Natural killer cell treated with Interleukin-12 subunit alpha and Interleukin-12 subunit beta and Interleukin-15 and Interleukin-18, amount 100 ng/mL, for 72 hours (primary cell): ENCODE measurements at places on chromosomes 4 and X. TPM values are rescaled to one million over a fixed set of nuclear protein-coding genes. Genes with fewer than 3 reads are reported as not detected.

DNA sequence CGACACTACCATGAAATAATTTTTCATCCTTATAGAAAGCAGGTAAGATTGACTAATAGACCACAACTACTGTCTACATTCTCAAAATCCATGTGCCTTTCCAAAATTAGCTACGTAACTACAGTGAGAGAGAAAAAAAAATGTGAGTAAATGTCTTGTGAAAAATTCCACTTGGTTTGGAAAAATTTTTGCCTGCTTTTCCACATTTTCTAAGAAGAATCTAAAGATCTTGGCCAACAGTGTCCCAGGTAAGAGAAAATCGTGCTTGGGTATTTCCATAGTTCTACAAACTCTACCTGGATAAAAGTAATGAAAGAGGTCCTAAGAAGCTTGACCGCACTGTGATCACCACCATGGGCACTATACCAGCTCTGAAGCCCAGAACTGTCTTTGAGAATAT is 1.4 kb upstream of the CLCN3 start:
- H3K27me3 ChIP-seq, result no peaks in the 10 kb centered on the region
- peaks cover 50% of the 10 kb centered on the region for H3K4me1 ChIP-seq
- peak overlapping the region; percentile 99 for H3K4me3 ChIP-seq
- no peaks in the 10 kb centered on the region for H3K36me3 ChIP-seq

DNA sequence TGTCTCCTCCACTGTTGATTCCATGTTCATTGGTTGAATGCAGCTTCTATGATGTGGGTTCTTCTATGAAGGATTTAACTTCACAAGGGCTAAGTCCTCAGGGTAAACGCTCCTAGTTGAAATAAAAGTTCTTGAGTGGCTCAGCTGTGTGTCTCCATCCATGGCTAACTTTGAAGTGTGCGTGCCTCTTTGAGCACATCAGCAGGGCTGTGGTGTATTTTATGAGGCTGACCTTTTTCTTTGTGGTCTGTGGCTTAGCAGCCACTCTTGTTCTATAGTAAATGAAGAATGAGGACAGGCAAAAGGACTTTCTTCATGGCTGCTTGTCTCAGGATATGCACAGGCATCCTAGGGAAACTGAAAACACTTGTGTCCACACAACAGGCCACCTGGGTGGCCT is 88.5 kb downstream of the KIT start:
- peaks cover 11% of the 10 kb centered on the region for H3K27me3 ChIP-seq
- no peak overlapping the region for H3K4me3 ChIP-seq
- H3K36me3 ChIP-seq, result peaks cover 9% of the 10 kb centered on the region
- DNase-seq, result no peak
- H3K27ac ChIP-seq, result no peak overlapping the region

- peaks cover 18% of the 10 kb centered on the region for H3K27me3 ChIP-seq
- no peak overlapping the region for H3K4me3 ChIP-seq
- no peaks in the 10 kb centered on the region for H3K4me1 ChIP-seq
- DNase-seq, result no peak
- H3K36me3 ChIP-seq, result no peaks in the 10 kb centered on the region
Measured at GRCh38 chr4:42347076-42347475, 50.2 kb upstream of the SHISA3 start.

DNA sequence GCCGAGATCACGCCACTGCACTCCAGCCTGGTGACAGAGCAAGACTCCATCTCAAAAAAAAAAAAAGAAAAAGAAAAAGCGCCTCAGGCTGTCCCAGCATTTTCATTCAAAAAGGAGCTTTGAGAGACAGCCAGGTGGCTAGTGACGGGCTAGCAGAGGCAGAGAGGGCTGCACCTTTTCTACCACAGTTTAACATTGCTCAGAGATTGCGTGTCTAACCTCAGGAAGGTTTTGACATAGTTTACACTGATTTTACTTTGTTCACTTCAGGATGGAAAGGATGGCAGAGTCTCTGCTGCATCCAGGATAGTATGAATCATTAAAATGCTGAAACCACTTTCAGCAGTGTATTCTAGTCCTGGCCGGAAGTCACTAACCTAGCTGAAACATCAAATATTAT is 28.1 kb downstream of the ZFP42 start:
- H3K27me3 ChIP-seq, result no peaks in the 10 kb centered on the region
- H3K4me1 ChIP-seq, result no peaks in the 10 kb centered on the region
- H3K36me3 ChIP-seq, result peaks cover 6% of the 10 kb centered on the region
- no peak overlapping the region for H3K4me3 ChIP-seq
- no peak for DNase-seq
- H3K27ac ChIP-seq, result no peak overlapping the region

DNA sequence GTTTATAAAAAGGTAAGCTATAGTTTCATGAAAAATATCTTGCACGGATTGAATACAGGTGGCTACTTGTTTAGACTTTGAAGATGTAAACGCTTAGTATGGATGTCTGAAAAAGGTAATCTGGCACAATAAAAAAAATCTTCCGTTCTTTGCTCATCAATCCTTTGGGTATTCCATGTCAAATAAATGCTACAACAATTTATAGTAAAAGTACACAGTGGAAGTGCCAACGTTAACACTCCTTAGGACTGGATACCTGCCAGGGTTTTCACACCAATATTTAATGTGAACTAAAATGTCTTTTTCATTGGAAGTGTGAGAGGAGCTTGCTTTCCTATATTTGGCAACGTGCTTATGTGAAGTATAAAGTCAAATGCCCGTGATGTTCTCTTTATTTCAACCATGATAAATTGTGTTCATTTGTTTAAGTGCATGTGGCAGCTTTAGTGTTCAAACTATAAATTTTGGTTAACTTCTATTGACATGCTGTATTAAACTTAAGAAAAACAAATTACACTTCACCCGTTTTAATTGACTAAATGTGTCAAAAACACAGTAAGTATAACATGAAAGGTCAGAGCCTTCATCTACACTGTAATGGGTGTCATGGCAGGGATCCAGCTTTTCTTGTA is 121.7 kb upstream of the HAND2 start:
- H3K4me1 ChIP-seq, result no peaks in the 10 kb centered on the region
- no peaks in the 10 kb centered on the region for H3K27me3 ChIP-seq
- H3K27ac ChIP-seq, result no peak overlapping the region
- DNase-seq, result no peak

- no peaks in the 10 kb centered on the region for H3K36me3 ChIP-seq
- no peak overlapping the region for H3K27ac ChIP-seq
- H3K27me3 ChIP-seq, result no peaks in the 10 kb centered on the region
- no peak for DNase-seq
- H3K4me1 ChIP-seq, result no peaks in the 10 kb centered on the region
- no peak overlapping the region for H3K4me3 ChIP-seq
Measured at GRCh38 chr4:186701273-186701672, 22.4 kb downstream of the FAT1 start.

- DNase-seq, result no peak
- no peak overlapping the region for H3K27ac ChIP-seq
- peaks cover 6% of the 10 kb centered on the region for H3K27me3 ChIP-seq
- H3K36me3 ChIP-seq, result no peaks in the 10 kb centered on the region
Measured at GRCh38 chr4:164892018-164892417, 15.0 kb downstream of the APELA start.

DNA sequence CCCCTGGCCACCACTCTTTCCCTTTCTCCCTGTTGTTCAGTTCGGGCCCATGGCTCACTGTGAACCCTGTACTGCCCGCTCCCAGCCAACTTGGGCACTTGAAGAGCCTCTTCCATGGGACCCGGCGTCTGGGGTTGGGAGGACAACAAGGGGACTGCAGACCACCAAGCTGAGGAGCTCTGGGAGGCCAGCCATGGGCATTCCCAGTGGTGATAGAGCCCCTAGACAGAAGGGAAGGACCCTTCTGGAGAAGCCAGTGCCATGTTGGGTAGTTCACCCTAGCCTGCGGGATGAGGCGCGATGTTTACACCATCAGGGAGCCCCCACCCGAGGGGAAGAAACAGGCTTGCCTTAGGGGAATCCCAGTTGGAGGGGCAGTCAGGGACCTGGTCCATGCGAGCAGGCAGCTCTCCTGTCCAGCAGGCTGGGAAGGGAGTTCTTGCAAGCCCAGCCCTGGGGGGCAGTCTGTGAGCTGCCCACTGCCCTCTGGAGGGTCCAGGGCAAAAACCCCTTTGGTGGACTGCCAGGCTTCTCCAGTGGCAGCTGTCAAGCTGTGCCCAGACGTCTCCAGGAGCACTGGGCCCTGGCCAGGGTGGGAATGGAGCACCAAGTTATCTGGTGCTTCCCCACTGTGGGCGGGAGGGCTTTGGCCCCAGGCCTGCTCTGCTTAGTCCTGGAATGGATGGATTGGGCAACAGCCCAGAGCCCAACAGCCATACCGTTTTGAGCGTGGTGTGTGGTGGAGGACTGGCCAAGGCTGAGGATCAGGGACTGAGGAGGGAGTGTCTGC is 23.7 kb upstream of the UBA1 start:
- H3K4me1 ChIP-seq, result peaks cover 7% of the 10 kb centered on the region
- no peak for DNase-seq
- H3K36me3 ChIP-seq, result no peaks in the 10 kb centered on the region
- peaks cover 3% of the 10 kb centered on the region for H3K27me3 ChIP-seq

GRCh38 chrX:41095908-41096307 is 10.7 kb downstream of the USP9X start:
- H3K27me3 ChIP-seq, result no peaks in the 10 kb centered on the region
- no peak for DNase-seq
- peaks cover 52% of the 10 kb centered on the region for H3K4me1 ChIP-seq

DNA sequence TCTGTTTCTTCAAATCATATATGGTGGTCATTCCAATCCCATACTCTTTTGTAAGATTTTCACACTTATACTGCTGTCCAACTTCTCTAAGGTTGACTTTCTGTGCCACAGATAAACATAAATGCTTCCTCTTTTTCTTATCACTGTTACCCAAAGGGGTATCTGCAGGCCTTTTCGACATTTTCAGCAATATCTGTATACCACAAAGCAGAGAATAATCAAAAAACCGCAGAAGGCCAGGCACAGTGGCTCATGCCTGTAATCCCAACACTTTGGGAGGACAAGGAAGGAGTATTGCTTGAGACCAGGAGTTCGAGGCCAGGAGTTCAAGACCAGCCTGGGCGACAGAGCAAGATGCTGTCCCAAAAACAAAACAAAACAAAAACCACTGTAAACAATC is 3.1 kb upstream of the RFC1 start:
- DNase-seq, result no peak
- H3K4me1 ChIP-seq, result peaks cover 12% of the 10 kb centered on the region
- H3K36me3 ChIP-seq, result no peaks in the 10 kb centered on the region
- no peak overlapping the region for H3K4me3 ChIP-seq

DNA sequence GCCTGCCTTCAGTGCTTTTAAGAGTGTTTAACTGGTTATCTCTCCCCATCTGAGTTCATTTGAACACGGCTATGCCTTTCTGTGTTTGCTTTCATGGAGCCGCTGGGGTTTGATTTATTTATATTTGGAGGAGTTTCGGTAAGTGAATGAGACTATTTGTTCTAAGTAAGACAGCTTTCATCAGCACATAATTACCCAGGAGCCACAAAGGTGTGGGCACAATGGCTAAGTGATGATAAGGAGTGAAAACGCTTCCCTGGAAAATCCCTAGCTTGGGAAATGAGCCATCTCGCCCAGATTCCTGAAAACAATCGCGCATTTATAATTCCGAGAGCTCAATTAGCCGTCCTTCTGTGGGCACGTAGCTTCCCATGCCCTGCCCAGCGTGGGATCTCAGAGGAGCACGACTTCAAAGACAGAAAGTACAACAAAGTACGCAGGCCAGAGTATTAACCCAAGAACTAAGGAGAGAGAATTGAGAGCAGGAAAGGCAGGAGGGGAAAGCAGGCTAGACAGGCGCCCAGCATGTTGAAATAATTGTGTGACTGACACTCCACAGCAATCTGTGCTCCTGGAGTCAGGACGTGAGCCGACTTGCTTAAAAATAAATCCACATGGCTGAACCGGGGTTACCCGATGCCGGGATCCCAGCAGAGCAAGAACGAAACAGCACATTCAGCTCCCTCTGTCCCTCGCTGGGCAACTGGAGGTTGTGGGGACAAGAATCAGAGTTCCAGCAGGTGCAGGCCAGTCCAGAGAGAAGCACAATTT is 99.0 kb downstream of the DHRSX start:
- no peaks in the 10 kb centered on the region for H3K4me1 ChIP-seq
- no peak overlapping the region for H3K27ac ChIP-seq

DNA sequence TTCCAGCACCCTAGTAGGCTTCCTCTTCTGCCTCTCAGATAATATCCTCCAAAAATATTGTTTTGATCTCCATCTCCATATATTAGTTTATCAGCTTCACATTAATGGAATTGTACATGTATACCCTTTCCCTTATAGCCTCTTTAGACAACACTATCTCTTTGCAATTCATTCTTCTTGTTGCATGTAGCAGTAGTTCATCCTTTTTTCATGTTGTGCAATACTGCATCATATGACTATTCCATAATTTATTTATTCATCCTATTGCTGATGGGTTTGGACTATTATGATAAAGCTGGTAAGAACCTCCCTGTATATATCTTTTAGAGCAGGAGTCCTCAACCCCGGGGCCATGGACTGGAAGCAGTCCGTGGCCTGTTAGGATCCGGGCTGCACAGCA is 148.2 kb upstream of the FAT1 start:
- no peak overlapping the region for H3K4me3 ChIP-seq
- H3K27me3 ChIP-seq, result no peaks in the 10 kb centered on the region
- no peak overlapping the region for H3K27ac ChIP-seq
- no peaks in the 10 kb centered on the region for H3K4me1 ChIP-seq

DNA sequence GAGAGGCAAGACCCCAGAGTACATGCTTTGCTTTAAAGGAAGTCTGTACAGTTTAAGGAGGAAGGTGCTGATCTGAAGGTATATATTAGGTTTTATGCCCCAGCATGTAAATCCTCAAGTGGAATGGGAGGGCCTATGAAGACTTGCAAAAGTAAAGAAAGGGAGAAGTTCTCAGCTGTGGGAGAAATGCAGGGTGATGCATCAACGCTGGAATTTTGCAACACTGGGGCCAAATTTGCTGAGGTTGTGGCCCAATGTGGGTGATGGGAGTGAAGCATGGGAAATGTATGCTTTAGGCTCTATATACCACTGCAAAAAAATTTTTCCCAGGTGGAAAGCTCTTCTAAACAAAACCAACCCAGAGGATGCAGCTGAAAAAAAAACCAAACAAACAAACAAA is 33.8 kb upstream of the GPR174 start:
- no peak for DNase-seq
- no peaks in the 10 kb centered on the region for H3K27me3 ChIP-seq
- H3K27ac ChIP-seq, result peak overlapping the region; percentile 97
- H3K4me3 ChIP-seq, result no peak overlapping the region
- peaks cover 7% of the 10 kb centered on the region for H3K36me3 ChIP-seq
- peaks cover 24% of the 10 kb centered on the region for H3K4me1 ChIP-seq

GRCh38 chrX:154515966-154516655 is at the start of gene FAM3A:
Gene FAM3A, minus strand, starts transcription at chrX:154516232. Its CDS starts 460 bp downstream, at chrX:154515772.
- peak within 1 kb of the TSS; percentile 86 for H3K4me3 ChIP-seq
- DNase-seq, result peak; percentile 92
- peak within 1 kb of the TSS; percentile 77 for H3K27ac ChIP-seq
- no peaks in the 10 kb centered on the region for H3K36me3 ChIP-seq

Gene GLRA2
- not detected for total RNA-seq

Gene SLC6A14
- total RNA-seq, result not detected

Gene NALF2
- total RNA-seq, result not detected

Gene NIPAL1
- 0.21 TPM for total RNA-seq

Gene DCUN1D4
- 30.4 TPM for total RNA-seq

Gene F8A1
- 32.5 TPM for total RNA-seq

Gene SLC49A3
- 10.5 TPM for total RNA-seq

Gene CPLX1
- not detected for total RNA-seq
